ENCODE measurements at places on chromosomes 12 and 14.

DNA sequence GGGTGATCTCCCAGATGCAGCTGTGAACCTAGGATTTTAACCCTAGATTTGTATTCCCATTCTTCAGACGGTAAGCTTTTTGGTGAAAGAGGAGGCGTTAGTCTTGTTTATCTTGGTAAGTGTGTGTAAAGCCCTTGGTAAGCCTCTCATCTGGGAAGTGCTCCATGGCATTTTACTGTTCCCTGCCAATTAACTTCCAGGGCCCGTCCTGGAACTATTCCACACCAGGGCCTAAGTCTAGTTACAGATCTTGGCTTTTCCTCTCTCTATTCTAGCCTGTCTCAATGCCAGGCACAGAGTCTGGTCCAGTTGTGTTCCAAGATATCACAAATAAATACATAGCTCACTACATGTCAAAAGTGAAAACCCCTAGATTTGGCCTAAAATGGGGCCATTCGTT, 42.4 kb downstream of the YEATS4 start:
- no peak for DNase-seq

- DNase-seq: no peak
These were observed 79.9 kb downstream of the BBS10 start for GRCh38 chr12:76268267-76268666.

GRCh38 chr12:4984344-4984743, 59.3 kb upstream of the KCNA5 start:
- DNase-seq: no peak

- no peak for DNase-seq
These were observed 11.8 kb upstream of the ABCD4 start for GRCh38 chr14:74314576-74314975.

DNA sequence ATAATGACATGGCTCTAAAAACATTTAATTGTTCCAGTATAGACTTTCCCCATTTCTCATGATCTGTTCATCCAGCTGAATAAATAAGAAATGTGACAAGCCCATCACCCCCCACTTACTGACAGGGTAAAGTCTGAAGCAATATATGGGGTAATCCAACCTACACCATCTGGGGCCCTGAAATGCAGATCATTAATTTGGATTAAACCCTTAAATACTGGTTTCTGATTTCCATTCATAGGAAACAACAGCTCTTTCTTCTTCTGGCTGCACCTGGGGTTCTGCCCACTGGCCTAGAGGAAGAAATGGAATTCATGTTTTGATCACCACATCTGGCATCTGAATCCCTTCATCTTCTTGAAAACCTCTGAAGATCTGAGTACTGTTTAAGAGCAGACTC, 39.3 kb upstream of the ACSM4 start:
- DNase-seq: no peak

- peak; percentile 52 for DNase-seq
These were observed 122.9 kb downstream of the TSPAN9 start for GRCh38 chr12:3200032-3200617.

DNA sequence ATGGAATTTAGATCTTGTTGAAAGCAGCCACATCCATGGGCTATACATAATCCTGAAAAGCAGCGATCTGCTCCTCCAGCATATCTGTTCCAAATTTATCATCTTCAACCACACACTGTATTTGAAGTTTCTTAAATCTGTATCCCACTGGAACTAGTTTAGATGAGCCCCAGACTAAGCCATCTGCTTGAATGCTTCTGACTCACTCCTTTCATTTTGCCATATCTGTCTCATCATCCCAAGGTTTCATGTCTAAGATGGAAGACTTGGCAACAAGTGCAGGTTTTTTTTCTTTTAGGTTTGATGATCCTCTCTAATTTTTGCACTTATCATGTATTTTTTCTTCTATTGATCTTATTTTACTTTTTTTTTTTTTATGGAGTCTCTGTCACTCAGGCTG, 54.4 kb upstream of the TMEM263 start:
- no peak for DNase-seq

- no peak for DNase-seq
These were observed 20.5 kb upstream of the CLMN start for GRCh38 chr14:95340201-95340697.

DNA sequence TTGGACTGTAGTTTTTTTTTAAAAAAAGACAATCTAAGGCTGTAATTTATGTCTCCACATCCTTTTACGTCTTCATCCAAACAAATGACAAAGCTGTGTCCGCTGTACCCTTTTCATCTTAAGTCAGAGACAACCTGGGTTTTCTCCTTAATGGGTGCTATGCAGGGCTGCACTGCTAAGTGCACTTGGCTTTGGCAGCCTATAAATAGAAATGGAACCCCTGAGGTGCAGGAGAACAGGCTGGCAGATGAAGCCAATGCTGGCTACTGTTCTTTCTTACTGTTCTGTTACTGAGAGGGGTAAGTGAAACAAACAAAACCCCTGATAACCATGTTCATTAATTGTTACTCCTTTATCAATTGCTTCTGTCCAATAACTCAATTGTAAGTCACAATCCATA, 47.1 kb upstream of the KICS2 start:
- DNase-seq: no peak

GRCh38 chr12:45977620-45978019, 12.8 kb downstream of the SCAF11 start:
- DNase-seq: no peak

- no peak for DNase-seq
These were observed 52.5 kb downstream of the HSP90AA1 start for GRCh38 chr14:102034301-102034700.

DNA sequence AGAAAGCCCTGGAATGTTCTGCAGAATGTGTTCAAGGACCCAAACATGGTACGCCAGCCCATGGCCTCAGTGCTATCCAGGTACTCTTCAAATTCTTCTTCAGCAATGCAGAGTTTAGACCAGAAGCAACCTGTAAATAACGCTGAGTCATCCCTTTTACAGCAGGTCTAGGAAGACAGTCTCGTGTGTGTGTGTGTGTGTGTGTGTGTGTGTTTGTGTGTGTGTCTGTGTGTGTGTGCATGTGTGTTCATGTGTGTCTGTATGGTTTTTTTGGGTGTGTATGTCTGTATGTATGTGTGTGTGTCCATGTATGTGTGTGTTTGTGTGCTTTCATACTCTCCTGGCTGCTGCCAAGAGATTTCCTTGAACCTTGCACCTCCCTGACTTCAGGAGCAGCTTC, 60.1 kb upstream of the RFX4 start:
- no peak for DNase-seq

- no peak for DNase-seq
These were observed 46.7 kb downstream of the BHLHE41 start for GRCh38 chr12:26077915-26078702.

DNA sequence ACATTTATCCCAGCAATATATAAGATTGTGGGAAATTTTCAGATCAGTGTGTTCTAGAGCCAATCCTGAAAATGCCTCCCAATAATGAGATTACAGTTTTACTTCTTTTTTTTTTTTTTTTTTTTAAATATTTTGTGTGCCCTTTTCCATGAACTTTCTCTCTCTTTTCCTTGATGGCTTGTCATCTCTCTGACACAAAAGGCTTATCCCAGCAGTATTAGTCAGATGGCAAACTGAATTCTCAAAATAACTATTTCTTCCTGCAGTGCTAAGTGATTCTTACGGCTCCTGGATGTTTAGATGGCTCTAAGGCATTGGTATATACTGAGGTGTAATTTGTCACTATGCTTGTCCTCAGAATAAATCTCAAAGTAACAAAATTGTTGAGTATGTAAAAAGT, 86.7 kb downstream of the LRP6 start:
- DNase-seq: no peak

DNA sequence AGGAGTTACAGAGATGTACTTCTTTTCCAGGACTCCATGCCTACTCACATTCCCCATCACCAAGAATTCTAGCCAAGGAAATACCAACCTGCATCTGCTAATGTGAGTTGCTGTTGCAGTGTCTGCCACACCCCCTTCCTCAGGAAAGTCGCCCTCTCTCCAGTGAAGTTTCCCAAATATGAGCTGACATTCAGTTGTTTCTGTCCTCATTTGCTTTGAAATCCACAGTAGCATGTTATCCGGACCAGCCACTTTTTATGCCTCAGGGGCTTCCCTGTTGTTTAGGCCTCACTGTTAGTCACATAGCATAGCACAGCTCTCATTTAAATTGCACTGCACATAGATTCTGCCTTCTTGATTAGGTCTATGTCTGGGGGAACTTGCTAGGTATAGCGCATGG, 212.4 kb downstream of the EGLN3 start:
- no peak for DNase-seq

GRCh38 chr14:41899416-41899815, 292.7 kb downstream of the LRFN5 start:
- no peak for DNase-seq

GRCh38 chr12:64674367-64674922, 64.2 kb downstream of the RASSF3 start:
- no peak for DNase-seq

DNA sequence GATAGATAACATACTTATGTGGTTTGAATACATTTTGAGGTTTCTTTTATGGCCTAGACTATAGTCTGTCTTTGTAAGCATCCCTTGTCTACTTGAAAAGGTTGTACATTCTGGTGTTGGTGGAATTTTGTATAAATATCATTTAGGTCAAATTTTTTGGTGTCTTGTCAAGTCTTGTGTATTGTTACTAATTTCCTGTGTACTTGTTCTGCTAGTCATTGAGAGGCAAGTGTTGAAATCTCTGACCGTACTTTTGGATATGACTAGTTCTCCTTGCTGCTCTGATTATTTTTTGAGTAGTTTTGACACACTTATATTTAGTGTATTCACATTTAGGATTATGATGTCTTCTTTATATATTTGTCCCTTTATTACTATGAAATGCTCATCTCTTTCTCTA, 219.6 kb downstream of the CCDC91 start:
- no peak for DNase-seq

DNA sequence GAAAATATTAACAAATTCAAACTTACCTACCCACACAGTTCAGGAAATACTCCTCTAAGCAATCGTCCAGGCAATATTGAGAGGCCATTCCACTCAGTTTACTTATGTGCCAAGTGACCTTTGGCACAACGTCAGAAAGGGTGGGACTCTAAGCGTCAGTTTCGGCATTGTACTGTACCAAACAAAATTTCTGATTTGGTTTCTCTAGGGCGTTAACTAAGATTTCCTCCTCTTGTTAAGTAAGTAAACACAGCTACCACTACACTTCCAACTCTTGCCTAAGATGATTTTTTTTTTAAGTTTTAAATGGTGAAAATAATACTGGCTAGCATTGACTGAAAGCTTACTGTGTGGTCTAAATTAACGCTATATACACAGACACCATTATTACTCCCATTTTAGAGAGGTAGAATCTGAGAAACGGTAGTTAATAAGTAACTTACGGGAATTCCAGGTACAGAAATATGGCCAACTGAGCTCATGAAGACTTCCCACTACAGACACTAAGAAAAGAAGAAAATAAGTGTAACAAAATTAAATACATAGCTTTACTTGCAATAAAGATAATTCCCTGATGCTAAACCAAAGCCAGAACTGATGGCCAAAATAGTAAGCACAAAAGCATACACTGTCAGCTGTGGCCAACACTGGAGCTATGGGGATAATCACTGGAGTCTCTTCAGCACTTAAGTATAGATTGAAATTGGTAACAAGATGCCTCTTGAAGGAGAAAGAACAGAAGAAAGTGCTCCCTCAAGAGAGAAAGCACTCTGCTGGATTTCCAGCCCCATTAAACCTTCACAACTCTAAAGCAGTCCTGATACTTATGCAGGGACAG, 76.1 kb downstream of the EPS8 start:
- no peak for DNase-seq

DNA sequence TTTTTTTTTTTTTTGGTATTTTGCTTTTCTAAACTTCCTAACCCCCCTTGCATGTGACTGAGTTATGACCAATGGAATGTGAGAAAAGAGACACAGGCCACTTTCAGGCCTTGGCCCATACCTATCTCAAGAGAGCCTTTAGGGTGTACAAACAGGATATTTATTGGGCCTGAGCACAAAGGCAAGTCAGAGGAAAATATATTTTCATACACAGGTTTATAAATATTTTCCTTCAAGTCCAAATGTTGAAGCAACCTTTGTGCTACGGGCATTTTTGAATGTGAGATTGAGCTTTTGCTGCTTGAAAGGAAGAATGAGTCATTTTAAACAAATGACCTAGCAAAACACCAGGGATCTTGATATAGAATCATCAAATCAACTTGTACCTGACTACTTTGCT, 228.6 kb upstream of the E2F7 start:
- no peak for DNase-seq

GRCh38 chr12:79706676-79707075, 15.9 kb upstream of the PAWR start:
- DNase-seq: no peak

- peak; percentile 12 for DNase-seq
These were observed 36.6 kb upstream of the PIK3C2G start for GRCh38 chr12:18224745-18225144.

- DNase-seq: no peak
These were observed 5.6 kb downstream of the CNOT2 start for GRCh38 chr12:70248876-70249275.

GRCh38 chr12:108722992-108723766, 8.1 kb downstream of the CORO1C start:
- no peak for DNase-seq

- DNase-seq: no peak
These were observed 2.1 kb upstream of the TSPAN8 start for GRCh38 chr12:71159878-71160277.

GRCh38 chr14:21210023-21210422, 54.2 kb upstream of the OR5AU1 start:
- DNase-seq: no peak

GRCh38 chr12:72017054-72017651, 78.5 kb downstream of the TPH2 start:
- DNase-seq: peak; percentile 52

- DNase-seq: no peak
These were observed 40.2 kb downstream of the SH2B3 start for GRCh38 chr12:111445726-111446581.

DNA sequence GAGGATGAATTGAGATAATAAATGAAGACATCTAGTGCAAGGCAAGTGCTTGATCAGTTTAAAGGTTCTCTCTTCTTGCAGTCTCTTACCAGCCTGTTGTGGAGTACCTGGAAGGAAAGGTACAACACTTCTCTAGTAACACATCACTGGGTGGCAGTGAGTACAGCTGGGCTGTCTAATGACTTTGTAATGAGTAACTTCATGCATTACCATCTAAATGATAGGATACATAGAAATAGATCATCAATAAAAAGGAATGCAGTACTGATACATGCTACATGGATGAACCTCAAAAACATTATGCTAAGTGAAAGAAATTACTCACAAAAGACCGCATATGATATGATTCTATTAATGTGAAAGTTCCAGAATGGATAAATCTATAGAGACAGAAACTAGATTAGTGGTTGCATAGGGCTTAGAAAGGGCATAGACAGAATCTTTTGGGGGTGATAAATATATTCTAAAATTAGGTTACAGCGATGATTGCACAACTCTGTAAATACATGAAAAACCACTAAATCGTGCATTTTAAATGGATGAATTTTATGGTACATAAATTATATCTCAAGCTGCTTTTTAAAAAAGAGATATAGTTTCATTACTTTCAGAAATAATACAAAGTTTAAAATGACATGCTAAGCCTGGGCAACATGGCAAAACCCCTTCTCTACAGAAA, 224.4 kb downstream of the CHST11 start:
- DNase-seq: no peak

Measured in GM13977 (cell line).